Stimulated activated CD4-positive, alpha-beta T cell treated with anti-CD3 and anti-CD28 coated beads, Interleukin-15, amount 100 ng/mL, for 48 hours (primary cell): ENCODE measurements at places on chromosomes 5 and 9.

DNA sequence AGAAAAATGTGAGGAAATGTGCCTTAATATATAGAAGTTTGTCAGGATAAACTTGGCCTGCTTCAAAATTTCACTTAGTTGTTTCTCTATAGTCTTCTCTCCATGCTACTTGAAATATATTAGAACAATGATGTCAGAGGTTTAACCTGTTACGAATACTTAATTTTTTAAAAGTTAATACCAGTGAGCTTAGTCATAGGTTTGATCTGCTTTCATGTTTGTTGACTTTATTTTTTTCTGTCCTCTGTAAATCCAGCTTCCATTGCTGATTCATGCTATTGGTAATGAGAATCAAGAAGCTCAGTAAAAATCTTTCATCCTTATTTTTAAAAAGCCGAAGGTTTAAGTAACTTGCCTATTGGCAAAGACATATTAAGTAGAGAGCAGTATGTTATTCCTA lies 27.9 kb downstream of the BDP1 start:
- no peak for DNase-seq

GRCh38 chr5:149419859-149420544 lies 40.9 kb upstream of the IL17B start:
- DNase-seq = no peak

GRCh38 chr5:88085462-88085861 lies 183.2 kb downstream of the TMEM161B start:
- DNase-seq = no peak

DNA sequence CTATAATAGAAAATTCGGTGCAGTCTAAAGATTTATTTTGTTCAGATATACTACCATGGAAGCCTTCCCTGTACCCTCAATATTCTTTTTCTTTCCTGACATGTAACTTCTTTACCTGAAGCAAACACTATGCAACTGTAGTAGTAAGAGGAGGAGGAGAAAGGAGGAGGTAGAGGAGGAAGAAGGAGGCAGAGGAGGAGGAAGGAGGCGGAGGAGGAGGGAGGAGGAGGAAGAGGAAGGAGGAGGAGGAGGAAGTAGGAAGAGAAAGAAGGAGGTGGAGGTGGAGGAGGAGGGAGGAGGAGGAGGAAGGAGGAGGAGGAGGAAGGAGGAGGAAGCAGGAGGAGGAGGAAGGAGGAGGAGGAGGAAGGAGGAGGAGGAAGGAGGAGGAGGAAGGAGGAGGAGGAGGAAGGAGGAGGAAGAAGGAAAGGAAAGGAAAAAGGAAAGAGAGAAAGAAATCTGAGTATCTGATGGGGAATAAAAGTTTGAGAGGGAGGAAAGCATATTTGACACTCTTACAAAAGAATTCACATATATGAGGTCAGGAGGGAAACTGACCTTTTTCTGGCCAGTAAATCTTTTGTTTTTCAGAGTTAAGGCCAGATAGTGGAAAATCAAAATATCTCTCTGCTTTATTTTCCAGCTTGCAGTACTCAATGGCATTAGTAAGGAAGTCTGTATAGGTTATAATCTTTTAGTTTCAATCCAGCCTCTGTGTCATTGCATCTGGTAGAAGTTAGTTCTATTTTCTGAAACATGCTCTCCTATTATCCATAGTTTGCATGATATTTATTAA lies 114.5 kb upstream of the LPAR1 start:
- no peak for DNase-seq

DNA sequence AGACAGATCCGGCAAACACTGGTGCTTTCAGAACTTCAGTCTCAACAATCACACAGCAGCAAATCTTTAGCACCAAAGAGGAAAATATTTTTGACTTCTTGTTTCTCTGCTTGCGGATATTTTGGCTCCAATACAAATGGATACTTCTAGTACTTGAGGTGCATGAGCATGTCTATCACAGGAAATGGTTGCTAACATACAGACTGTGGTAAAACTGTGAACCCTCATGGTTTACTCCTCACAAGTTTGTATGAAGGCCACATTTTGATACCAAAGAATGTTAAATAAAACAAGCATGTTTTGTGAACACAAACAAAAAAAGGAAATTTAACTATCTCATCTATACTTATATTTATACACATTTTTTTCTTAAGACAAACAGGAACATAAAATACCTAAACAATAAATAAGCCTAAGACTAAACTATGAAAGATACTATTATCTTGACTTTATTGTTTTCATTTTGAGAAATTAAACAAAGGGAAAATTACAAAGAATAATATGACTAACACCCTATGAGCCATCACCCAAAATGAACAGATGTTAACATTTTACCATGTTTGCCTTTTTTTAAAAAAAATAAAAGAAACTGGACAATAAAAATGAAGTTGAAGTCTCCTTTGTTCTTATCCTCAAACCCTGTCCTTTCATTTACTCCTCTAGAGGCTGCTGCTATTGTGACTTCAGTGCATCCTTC lies 135.0 kb upstream of the LHFPL2 start:
- no peak for DNase-seq

GRCh38 chr5:81081461-81081835 lies 121.3 kb downstream of the RASGRF2 start:
- DNase-seq = no peak

- DNase-seq = no peak
These were observed 16.9 kb downstream of the SEMA6A start for GRCh38 chr5:116557669-116558271.

GRCh38 chr9:113708821-113709713 lies 167.0 kb upstream of the ZNF618 start:
- no peak for DNase-seq

DNA sequence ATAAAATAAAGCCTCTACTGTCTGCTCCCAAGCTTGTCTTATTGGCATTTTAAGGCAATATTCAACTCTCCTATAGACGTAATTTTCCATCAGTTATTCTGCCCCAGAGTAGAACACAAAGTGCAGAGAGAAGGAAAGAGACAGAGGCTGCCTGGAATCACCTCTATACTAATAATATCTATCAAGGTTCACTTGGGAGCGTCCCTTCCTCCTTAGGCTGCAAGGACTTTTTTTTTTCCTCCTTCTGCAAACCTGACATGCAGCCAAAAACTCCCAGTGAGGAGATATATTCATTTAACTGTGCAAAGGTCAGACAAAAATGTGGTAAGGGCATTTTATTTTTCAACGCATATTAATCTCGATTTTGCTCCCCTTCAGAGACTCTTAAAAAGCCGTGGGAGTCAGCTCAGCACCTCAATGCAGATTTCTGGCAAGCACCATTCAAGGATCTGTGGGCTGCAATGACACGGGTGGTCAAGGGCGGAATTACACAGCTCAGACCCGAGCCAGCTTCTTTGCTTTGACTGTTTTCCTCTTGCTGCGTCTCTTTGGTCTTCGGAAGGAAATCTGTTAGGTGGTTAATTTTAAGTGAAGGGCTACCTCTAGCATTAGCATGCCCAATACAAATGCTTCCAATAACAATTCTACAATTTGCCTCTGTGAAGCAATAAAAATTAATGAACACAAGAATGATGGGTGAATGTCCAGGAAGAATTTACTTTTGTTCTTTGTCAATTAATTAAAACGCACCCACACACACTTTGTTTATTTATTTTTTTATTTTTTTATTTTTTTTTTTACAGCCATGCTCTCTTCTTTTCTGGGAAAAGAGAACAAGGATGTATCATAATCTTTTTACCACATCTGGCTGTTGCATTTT lies 587.7 kb upstream of the GRAMD2B start:
- no peak for DNase-seq

DNA sequence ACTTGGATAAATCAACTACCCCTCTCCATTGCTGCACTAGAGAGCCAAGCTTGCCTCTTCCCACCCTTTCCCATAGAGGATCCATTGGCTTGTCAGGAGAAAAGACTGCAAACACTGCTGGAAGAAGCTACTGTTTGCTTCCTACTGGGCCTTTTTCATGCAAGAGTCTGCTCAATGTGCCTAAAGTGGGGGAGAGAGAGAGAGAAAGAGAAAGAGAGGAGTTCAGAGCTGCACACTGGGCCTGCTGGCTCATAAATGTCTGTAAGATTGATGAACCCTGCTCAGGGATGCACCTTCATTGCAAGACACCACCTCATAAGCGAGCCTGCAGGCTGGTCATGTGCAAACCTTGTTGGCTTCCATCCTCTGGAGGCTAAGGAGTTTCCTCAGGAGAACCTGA lies 269.4 kb downstream of the ZNF608 start:
- DNase-seq = no peak
